ENCODE measurements at places on chromosomes 6 and 20.

DNA sequence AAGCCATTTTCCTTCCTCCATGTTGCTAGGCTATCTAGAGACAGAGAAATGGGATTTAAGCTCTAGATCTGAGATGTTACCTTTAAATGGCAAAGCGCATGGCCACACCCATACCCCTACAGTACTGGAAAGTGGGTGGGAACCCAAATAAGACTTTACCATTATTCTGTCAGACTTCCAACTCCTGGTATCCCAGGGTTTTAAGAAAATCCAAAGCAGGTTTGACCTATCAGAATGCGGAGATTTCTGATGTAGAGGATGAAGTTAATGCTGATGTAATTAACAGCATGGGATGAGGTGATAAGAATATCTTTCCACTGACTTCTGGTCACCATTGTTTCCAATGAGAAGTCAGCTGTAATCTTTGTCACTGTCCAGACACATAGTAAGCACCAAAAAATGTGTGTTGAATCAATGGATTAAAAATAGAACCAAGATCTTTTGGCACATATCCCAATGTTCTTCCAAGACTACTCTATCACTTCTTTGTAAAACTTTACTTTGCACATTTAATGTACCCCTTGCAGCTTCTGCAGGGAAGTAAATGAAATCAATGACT, 140.8 kb upstream of the INSM1 start:
- no peak for DNase-seq

DNA sequence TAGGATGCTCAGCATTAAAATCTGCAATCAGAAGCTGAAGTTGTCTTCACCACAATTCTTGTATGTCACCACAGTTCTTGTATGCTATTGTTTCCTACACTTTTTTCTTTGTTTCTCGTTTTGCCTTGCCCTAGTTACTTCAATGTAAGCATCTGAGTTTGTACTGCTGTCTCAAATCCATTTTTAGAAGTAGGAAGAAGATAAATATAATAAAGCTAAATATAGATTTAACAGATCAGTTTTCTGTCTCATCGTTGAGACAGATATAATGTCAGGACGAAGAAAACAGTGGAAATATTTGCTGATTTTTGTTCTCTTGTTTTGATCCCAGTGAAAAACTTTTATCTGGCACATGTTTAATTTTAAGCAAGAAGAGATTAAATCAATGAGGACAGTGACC, 318.0 kb downstream of the QKI start:
- no peak for DNase-seq

DNA sequence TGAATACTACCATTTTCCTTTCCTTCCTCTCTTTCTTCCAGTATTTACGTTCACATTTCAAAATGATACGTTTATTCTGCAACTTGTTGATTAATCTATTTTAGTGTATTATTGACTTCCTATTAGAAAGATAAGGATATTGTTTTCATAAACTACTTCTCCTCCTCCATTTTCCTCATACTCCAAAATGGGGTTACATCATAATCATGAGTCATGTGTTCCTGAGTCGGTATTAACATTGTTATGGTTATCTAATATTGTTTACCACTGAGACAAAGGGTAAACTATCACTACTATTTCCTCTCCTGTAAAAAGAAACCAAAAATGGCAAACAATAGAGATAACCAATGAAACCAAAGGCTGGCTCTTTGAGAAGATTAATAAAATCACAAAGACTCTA, 126.5 kb upstream of the CDYL start:
- no peak for DNase-seq

DNA sequence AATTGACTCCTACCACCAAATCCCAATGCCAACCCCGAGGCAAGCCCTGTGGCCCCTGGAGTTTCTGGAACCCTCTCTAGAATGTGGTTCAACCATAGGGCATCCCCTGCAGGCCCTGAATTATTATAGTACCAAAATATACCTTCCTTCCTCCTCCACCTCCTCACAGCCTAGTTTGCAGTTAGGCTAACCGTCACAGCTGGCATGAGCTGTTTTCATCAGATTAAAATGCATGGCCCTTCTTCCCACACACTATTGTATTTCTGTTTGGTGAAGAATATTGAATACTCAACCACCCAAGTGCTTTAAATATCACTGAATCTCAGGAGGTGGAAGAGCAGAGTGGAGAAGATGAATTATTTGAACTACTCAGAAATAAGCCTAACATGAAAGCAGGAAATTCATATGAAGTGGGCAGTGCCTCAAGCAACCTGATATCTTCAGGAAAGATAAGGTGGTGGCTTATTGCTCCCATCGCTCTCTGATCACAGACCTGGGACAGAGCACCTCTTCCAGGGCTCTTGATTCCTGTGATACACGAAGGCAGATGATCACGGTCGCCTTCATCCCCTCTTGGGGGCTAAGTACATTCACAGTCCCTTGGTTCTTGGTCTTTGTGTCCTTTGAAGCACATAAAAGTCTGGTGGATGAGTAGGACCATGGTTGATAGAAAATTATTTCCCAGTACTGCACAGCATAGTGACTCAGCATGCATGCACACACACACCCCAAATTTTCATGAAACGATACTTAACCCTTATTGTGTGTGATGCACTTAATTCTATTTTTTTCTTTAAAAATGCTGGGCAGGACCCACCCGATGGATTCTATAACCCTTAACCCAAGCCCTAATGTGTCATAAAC, 90.9 kb downstream of the PSMG4 start:
- no peak for DNase-seq

GRCh38 chr6:82078286-82078908, 169.1 kb downstream of the IBTK start:
- no peak for DNase-seq

DNA sequence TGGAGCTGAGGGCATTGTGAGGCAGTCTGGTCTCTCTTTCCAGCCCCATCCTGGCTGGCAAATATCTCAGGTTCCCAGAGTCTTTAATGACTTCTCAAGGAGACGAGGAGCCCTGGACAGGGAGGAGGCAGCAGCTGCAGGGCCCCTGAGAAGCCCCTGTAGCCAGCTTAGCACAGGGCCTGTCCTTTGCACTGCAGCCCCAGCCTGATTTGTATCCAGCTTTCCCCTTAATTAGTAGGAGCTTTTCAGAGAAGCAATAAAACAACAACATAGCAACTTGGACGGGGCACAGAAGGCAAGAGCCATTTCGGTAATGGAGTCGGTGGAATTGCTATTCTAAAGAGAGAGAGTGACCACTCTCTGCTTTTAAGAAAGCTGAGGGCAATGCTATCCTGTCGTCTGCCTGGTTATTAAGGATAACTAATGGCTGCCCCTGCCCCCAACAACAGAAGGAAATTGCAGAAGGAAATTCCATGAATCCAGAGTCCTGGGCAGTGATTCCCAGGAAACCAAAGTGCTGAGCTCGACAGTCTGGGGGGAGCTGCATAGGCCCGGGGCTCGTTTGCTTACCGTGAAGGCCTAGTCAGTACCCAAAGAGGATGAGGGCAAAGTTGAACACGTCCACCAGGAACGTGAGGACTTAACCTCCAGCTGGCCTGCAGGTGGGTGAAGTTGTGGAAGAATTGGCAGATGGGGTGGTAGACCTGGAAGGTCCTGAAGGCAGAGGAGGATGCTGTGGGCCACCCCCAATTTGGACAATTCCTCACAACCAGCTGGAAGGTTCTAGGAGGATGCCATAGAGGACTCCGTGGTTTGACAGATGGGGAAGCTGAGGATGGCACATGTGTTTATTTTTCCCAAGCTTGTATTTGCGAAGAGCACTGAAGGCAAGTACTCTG, 50.3 kb downstream of the NPEPL1 start:
- no peak for DNase-seq

Measured in stimulated activated CD4-positive, alpha-beta T cell treated with anti-CD3 and anti-CD28 coated beads, Interleukin-4, amount 100 ng/mL, for 48 hours (primary cell).